Activated naive CD8-positive, alpha-beta T cell treated with anti-CD3 and anti-CD28 coated beads, Interleukin-2, amount 10 ng/mL, durations not matched to agents 7 days and 5 days (primary cell): ENCODE measurements at places on chromosomes 3 and 15. TPM values are rescaled to one million over a fixed set of nuclear protein-coding genes. Genes with fewer than 3 reads are reported as not detected.

DNA sequence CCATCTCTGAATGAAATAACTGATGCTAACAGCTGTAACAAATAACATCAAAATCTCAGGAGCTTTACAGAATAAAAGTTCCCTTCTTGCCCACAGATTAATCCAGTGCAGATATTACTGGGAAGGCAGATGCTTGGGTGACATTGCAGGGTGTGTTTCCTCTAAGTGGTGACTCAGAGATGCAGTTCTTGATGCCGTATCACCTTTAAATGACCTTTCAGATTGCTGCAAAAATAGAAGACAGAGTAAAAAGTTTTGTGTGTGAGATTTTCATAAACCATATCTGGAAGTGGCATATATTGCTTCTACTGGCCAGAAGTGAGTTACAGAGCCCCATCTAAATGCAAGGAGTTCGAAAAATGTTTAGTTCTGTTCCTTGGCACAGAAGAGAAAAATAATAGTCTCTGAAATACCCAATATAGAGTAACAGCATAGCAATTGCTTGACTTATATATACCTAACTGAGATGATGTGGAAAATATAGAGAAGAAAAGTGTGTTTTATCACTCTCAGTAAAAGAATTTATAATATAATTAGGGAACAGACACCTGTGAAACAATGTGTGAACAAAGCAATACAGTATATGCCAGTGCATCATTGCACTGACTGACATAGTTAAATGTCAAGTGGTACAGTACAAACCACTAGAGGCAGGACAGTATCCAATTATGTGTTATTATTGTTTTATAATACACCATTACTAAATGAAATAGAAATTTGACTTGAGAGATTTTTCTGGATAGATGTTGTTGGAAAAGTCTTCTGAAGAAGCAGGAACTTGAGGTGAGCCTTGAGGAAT, 430.7 kb upstream of the CBLB start:
- DNase-seq = no peak
- H3K4me1 ChIP-seq = peaks cover 14% of the 10 kb centered on the region
- H3K27ac ChIP-seq = peak overlapping the region; percentile 26
- H3K4me3 ChIP-seq = no peak overlapping the region
- peaks cover 7% of the 10 kb centered on the region for H3K36me3 ChIP-seq

DNA sequence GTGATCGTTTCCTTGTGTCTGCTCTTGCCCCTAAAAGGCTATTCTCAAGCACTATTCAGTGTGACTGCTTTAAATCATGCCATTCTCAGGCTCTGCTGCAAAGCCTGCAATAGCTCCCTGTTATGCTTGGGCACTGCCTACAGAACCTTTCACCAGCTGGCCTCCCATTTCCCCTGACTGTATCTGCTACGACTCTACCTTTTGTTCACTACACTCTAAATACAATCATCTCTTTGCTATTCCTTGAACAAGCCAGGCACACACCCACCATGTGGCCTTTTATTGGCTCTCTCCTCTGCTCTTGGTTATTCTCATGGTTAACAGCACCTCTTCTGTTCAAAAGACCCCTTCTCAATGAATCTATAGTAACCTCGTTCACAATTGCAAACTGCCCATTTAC, 29.6 kb upstream of the FNDC3B start:
- peaks cover 2% of the 10 kb centered on the region for H3K36me3 ChIP-seq
- H3K4me1 ChIP-seq = no peaks in the 10 kb centered on the region
- H3K27ac ChIP-seq = no peak overlapping the region
- no peak for DNase-seq
- H3K27me3 ChIP-seq = peaks cover 11% of the 10 kb centered on the region
- no peak overlapping the region for H3K4me3 ChIP-seq

DNA sequence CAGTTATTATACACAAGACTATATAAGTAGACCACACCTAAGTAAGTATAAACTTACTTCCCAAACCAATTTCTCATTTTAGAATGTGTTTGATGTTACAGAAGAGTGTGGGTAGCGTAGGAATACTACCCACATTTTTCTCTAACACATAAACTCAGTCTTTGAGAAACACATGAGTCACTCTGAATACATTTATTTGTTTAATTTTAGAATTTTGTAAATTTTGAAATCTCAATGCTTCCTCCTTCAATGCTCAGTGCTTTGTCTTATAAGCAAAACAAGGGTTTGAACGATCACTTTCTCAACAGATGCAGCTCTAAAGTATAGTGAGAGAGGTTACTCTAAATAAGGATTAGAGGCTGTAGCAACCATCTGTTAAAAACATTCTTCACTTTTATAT, 700.8 kb downstream of the SI start:
- no peaks in the 10 kb centered on the region for H3K36me3 ChIP-seq
- no peak overlapping the region for H3K4me3 ChIP-seq
- no peak for DNase-seq
- no peaks in the 10 kb centered on the region for H3K27me3 ChIP-seq

DNA sequence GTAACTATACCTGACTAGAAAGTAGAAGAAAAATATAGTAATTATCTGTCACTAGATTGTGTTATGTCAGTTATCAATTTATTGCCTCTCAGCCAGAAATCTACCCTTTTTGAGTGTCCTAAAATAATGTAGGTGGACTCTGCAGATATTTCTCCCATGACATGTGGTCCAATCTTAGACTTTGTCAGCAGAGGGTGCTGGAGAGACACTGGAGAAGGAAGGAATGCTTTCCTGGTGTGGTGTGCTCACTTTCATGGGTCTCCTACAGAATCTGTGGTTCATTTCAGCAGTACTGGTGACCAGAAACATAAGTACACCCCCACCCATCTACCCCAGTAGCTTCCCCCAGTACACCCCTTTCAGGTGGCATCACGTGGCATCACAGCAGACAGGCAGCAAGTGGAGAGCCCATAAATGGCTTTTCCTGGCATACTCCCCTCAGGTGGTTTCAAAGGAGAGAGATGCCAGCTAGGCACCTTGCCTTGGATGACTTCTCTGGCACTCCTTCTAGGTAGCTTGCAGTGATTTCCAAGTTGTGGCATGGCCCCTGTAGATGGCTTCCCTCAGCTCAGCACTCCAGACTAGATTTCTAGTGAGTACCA, 114.7 kb downstream of the GADL1 start:
- H3K36me3 ChIP-seq = no peaks in the 10 kb centered on the region
- H3K4me3 ChIP-seq = no peak overlapping the region
- H3K4me1 ChIP-seq = no peaks in the 10 kb centered on the region
- H3K27me3 ChIP-seq = peaks cover 12% of the 10 kb centered on the region

DNA sequence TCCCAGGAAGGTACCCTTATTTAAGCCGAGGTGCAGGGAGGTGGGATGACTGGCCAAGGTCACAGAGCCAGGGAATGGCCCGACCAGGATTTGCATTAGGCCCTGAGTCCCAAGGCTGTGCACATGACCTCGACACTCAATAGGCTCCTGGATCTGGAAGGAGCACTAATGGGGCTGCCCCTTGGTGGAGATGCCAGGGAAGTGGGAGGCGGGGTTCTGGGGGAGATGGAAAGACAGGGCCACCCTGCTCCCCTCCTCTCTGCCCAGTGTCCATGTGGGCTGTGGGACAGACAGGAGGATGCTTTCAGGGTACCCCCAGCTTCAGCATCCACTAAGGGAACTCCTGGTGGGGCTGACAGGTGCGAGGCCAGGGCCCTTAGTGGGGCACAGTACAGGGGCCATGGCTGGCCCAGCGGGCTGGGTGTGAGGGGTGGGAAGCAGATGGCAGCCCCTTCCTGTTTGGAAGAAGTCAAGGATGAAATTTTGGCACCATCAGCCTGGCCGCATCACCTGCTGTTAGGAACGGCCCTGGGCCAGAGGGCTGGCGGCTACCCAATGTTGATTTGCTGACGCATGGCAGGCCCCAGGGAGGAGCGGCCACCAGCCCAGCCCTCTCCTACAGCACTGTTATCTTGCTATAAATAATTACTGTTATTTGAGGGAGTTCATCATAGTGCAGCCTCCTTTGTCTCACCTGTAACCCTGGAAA, 37.3 kb downstream of the ATP2B2 start:
- H3K27me3 ChIP-seq = peaks cover 13% of the 10 kb centered on the region
- H3K4me1 ChIP-seq = peaks cover 3% of the 10 kb centered on the region
- no peaks in the 10 kb centered on the region for H3K36me3 ChIP-seq
- H3K4me3 ChIP-seq = no peak overlapping the region
- no peak overlapping the region for H3K27ac ChIP-seq

GRCh38 chr15:65918945-65919344, 49.7 kb downstream of the RAB11A start:
- H3K4me3 ChIP-seq = no peak overlapping the region
- H3K4me1 ChIP-seq = peaks cover 9% of the 10 kb centered on the region
- H3K36me3 ChIP-seq = no peaks in the 10 kb centered on the region
- H3K27me3 ChIP-seq = no peaks in the 10 kb centered on the region

DNA sequence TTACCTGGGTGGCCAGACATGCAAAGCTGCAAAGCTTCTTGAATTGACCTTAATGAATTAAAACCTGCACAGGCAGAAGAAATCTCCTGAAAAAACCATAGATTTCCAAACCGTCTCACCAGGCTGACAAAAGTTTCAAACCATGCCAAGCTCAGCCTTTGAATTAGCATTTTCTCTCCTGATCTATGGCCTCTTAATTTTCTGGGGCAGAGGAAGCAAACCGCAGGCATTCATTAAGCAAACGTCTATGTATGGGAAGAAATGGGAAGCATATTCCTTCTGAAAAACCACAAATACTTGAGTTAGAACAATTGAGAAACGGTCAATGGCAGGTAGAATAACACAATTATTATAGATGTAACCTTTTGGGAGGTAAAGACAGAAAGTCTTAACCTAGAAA, 500.2 kb upstream of the NR2F2 start:
- no peaks in the 10 kb centered on the region for H3K36me3 ChIP-seq
- no peak for DNase-seq
- no peaks in the 10 kb centered on the region for H3K4me1 ChIP-seq
- peaks cover 27% of the 10 kb centered on the region for H3K27me3 ChIP-seq
- no peak overlapping the region for H3K27ac ChIP-seq

DNA sequence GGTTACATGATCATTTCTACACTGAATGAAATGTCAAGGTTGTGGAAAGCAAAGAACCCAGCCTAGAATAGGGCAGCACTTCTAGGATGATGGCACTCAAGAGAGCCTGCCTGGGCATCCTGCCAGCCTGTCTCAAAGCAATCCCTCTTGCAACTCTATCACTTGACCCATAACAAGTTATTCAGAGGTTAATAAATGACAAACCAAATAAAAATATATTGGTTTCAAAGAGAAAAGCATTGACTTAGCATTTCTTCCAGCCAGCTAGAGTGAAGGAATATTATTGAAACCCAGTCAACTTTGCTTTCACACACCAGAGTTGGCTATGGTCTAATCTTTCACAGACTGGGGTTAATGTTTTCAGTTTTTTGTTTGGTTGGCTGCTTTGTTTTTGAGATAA, 214.6 kb upstream of the UBE2E2 start:
- H3K4me1 ChIP-seq = no peaks in the 10 kb centered on the region
- DNase-seq = no peak
- peaks cover 3% of the 10 kb centered on the region for H3K27me3 ChIP-seq

- H3K27me3 ChIP-seq = peaks cover 8% of the 10 kb centered on the region
- H3K4me1 ChIP-seq = no peaks in the 10 kb centered on the region
- no peak overlapping the region for H3K4me3 ChIP-seq
- no peak for DNase-seq
- H3K27ac ChIP-seq = no peak overlapping the region
Measured at GRCh38 chr3:133113526-133113925, 75.3 kb downstream of the TMEM108 start.

- peaks cover 2% of the 10 kb centered on the region for H3K36me3 ChIP-seq
- H3K27me3 ChIP-seq = peaks cover 48% of the 10 kb centered on the region
- H3K4me1 ChIP-seq = peaks cover 12% of the 10 kb centered on the region
- no peak for DNase-seq
- no peak overlapping the region for H3K27ac ChIP-seq
- H3K4me3 ChIP-seq = no peak overlapping the region
Measured at GRCh38 chr3:39261726-39262125, 18.1 kb downstream of the CX3CR1 start.

- no peak overlapping the region for H3K27ac ChIP-seq
- H3K36me3 ChIP-seq = no peaks in the 10 kb centered on the region
- H3K27me3 ChIP-seq = no peaks in the 10 kb centered on the region
- no peak for DNase-seq
- H3K4me1 ChIP-seq = no peaks in the 10 kb centered on the region
- H3K4me3 ChIP-seq = no peak overlapping the region
Measured at GRCh38 chr3:135762188-135762856, 203.2 kb upstream of the PPP2R3A start.

DNA sequence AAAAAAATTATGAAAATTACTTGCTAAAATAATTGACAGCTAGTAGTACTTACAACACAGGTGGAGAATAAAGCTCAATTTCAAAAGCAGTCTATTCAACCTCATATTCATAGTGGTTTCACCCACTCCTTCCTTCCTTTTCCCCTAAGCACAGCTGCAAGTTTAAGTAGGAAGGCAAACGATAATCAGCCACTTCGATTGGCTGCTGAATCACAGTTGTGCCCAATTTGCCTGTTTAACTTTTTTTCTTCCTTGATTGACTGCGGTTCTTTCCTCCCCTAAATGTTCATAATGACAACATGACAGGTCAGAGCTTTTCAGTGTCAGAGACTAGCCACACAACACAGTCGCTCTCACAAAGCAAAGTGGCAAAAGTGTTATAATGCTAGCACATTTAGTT, 468.0 kb upstream of the GBE1 start:
- no peaks in the 10 kb centered on the region for H3K27me3 ChIP-seq
- H3K4me3 ChIP-seq = peak overlapping the region; percentile 68
- no peaks in the 10 kb centered on the region for H3K36me3 ChIP-seq
- H3K27ac ChIP-seq = peak overlapping the region; percentile 56
- H3K4me1 ChIP-seq = peaks cover 8% of the 10 kb centered on the region

- no peak overlapping the region for H3K27ac ChIP-seq
- no peaks in the 10 kb centered on the region for H3K4me1 ChIP-seq
- H3K27me3 ChIP-seq = no peaks in the 10 kb centered on the region
Measured at GRCh38 chr3:65846936-65847335, 191.8 kb downstream of the MAGI1 start.

The RBM6 gene
- 147 TPM for total RNA-seq

The CHRM5 gene
- not detected for total RNA-seq

The ANKRD34C gene
- total RNA-seq = not detected
